ENCODE measurements at places on chromosomes 6 and 20.

DNA sequence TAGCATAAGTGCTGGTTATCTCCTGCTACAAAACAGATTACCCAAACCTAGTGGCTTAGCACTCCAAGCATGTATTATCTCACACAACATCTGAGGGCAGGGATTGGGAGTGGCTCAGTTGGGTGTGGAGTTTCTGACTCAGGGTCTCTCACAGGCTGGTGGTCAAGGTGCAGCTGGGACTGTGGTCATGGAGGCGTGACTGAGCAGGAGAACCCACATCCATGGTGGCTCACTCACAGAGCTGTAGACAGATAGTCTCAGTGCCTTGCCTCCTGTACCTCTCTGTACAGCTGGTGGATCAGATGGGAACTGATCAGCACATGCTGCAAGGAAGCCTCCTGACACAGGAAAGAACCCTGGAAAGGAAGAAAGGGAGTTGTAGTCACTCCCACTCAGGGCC is 83.1 kb upstream of the CST7 start:
- no peak for DNase-seq

GRCh38 chr6:54877713-54878317 is 31.2 kb downstream of the FAM83B start:
- DNase-seq: no peak

DNA sequence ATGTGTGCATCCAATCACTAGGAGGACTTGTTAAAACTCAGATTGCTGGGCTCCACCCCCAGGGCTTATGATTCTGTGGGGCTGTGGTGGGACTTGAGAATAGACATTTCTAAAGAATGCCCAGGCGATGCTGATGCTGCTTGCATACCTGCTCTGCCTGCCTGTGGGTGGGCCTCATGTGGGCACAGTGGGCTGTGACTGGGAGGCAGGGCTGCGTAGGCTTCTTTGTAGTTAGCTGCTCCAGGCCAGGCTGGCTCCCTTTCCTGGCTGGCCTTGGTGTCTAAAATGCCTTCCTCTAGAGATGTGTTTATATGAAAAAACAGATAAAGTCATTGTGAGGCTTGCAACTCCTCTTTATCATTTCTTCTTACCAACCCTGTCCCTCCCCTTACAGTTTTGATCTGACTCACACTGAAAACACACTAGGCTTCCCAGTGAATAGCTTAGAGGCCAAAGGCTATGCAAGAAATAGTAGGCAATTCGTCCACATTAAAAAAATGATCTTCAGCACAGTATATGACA is 495.5 kb upstream of the MAP3K7 start:
- DNase-seq: no peak

DNA sequence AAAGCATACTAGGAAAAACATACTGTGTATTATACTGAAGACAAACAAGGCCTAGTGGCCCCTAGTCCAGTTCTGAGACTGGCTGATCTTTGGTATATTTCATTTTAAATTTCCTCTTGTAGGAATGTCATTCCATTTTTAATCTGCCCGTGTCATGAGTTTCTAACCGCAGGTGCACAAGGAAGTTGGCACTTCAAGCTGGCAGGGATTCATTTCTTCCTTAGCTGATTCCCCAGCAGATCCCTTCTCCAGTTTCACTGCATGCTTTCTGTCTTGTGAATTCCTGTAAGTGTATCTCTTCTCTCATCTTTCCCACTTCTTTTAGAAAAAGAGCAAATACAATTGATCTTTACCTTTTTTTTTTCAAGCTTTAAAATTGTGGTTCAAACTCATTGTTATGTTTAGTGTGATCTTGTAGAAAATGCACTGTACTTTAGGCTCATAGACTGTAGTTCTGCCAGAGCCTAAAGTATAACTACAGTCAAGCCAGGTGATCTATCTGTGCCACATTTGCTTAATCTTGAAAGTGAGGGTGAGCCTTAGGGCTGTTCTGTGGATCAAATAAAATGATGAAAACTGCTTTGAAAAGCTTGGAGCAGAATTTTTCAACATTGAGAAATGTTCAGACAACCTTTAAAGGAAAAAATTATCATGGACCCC is 37.0 kb downstream of the RNF217 start:
- no peak for DNase-seq

DNA sequence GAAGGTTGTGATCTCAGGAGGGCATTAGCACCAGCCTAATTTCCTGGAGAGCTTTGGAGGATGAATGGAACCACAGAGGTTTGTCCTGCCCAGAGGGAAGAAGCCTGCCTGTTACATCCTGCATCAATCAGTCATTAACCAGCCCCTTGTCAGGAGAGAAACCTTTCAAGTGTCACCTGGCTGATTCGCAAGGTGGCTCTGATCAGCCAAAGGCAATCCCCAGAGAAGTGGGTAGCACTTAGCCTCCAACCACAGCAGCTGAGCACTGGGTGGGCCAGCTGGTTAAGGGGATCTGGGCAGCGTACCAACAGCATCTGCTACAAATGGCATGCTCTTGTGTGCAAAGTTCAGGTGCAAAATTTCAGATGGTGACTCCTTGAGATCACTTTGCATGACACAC is 26.9 kb downstream of the ANKEF1 start:
- DNase-seq: no peak

DNA sequence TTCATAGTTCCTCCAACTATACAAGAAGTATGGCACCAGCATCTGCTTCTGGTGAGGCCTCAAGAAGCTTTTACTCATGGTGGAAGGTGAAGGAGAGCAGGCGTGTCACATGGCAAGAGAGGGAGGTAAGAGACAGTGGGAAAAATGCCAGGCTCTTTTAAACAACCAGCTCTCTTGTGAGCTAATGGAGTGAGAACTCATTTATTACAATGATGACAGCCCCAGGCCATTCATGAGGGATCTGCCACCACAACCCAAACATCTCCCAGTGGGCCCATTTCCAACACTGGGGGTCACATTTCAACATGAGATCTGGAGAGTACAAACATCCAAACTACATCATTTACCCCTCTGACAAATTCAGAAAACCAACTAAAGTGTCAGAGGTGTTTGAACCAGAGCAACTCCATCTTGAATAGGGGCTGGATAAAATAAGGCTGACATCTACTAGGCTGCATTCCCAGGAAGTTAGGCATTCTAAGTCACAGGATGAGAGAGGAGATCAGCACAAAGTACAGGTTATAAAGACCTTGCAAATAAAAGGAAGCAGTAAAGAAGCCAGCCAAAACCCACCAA is 2.2 kb upstream of the UBD start:
- DNase-seq: no peak

- DNase-seq: peak; percentile 49
These were observed 2.9 kb downstream of the SPAG4 start for GRCh38 chr20:35618263-35619131.

DNA sequence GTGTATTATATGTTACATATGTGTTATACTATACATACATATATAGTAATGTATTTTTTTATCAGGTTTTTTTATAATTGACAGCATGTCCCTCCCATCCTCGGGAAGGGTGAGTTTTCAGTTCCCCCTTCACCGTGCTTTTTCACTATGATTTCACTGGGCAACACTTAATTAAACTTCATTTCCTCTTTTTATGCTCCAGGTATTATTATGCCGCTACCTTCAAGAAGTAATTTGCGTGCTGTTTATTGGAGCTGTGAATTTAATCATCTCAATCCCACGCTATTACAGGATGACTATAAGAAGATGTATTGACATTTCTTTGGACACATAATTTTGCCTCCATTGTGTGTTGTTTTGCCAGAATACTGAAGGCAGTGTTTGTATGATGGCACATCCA is 228.6 kb downstream of the SAMD5 start:
- DNase-seq: no peak

GRCh38 chr20:18585134-18585533 is 2.7 kb upstream of the DTD1 start:
- no peak for DNase-seq

DNA sequence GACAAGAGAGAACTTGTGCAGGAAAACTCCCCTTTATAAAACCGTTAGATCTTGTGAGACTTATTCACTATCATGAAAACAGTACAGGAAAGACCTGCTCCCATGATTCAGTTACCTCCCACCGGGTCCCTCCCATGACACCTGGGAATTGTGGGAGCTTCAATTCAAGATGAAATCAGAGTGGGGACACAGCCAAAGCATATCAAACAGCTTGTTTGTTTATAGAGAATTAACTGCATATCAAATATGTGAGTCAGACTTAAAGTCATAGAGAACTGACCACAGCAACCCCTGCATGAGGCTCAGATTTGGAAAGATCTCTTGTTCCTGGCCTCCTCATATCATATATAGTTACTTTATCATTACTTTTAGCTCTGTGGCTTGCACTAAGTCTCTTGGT is 29.1 kb upstream of the HDAC2 start:
- DNase-seq: no peak

DNA sequence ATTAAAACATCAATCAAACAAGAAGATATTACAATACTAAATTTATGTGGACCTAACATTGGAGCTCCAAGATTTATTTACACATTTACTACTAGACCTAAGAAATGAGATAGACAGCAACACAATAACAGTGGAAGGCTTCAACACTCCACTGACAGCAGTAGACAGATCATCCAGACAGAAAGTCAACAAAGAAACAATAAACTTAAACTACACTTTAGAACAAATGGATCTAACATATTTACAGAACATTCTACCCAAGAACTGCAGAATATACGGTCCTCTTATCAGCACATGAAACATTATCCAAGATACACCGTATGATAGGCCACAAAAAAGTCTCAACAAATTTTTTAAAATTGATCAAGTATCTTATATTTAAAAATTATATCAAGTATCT is 27.0 kb downstream of the SLC17A1 start:
- DNase-seq: no peak

DNA sequence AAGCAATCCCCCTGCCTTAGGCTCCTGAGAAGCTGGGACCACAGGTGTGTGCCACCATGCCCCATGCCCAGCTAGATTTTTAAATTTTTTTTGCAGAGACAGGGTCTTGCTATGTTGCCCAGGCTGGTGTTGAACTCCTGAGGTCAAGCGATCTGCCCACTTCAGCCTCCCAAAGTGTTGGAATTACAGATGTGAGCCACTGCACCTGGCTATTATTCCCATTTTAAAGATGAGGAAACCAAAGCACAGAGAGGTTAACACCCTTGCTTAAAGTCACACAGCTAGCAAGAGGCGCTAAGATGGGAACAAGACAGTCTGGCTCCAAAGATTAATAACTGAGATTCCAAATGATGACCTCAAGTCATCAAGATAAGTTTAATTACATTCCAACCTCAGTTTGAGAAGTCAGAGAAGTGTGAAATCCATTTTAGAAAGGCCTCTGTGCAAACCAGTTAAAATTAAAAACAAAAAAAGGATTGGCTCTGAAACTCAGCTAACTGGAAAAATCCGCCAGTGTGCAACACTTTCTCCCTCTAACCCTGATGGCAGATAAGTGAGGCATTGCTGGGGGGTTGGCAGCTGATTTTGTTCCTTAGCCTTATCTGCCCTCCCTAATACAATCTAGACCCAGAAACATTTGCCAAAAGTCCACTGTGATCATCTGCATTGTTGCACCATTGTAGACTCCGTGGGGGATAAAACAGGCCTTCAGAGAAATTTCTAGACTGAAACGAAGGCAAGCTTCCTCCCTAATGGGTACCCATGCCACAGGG is 55.5 kb downstream of the CPNE5 start:
- DNase-seq: no peak

GRCh38 chr6:132491881-132492280 is 21.0 kb downstream of the STX7 start:
- no peak for DNase-seq

DNA sequence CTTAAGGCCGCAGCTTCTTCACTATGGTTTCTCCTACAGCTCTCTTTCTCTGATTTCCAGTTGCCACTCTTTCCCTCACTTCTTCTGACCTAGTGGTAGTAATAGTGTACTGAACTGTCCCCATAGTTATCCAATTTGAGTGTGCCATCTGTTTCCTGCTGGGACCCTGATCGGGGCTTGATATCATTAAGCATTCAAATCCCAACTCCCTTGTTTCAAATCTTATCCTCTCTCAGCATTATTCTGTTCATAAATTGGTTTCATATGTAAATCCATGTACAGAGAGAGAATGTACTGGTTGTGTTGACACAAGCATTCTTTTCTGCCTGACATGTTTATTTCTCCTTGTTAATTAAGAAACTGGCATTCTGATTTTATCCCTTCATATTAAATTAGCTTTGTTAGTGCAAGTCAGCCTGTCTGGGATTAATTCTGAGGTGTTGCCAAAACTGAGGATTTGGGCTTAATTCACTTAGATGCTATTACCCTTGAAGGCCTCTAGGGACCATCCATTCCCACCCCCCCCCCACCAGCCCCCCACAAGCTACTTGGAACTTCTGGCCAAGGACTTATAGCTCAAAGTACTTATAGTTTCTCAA is 84.6 kb upstream of the PROKR2 start:
- no peak for DNase-seq

DNA sequence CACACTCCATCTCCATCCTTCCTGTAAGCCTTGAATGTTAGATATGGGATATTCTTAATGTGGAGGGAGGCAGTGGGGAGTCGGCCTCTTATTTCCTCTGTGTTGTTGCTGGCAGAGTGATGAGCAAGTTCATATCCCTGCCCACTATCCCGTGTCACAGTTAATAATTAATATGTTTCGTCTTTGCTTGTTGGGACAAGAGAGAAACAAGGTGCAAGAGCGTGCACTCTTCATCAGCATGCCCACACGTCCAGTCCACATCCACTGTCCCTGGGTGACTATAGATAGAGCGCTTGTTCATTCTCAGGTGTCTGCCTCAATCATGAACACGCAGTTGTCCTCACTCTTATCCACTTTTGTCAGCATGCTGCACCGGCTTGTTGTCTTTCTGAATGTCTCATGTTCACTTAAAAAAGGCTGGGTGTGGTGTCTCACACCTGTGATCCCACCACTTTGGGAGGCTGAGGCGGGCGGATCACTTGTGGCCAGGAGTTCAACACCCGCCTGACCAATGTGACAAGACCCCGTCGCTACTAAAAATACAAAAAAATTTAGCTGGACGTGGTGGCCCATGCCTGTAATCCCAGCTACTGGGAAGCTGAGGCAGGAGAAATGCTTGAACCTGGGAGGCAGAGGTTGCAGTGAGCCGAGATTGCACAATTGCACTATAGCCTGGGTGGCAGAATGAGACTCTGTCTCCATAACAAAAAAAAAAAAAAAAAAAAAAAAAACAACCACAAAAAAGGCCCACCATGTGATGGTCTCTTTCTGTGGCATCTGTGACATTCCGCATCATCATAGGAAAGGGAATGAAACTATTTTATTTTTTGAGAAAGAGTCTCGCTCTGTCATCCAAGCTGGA is 34.2 kb downstream of the PPP1R3G start:
- DNase-seq: no peak

DNA sequence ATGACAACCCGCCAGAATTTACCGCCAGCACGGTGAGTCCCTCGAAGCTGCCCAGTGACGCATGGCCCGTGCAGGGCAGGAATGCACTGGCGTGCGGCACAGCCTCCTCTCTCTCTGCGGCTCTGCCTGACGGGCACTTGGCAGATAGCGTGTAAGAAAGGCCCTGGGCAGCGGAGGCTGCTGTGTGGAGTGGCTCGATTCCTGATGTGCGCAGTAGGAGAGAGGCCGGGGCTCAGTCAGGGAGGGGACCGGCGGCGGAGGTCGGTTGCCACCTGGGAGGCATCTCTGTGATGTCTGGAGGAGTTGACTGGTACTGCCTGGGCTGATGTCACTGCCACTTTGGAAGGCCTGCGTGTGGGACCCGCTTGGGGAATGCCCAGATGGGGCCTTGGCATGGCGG is 170.7 kb downstream of the TAF4 start:
- DNase-seq: no peak

- DNase-seq: no peak
These were observed 136.5 kb downstream of the ATXN1 start for GRCh38 chr6:16624636-16625290.

Data from femur (tissue), 1 donor.